ENCODE measurements at places on chromosomes 3 and 15.

DNA sequence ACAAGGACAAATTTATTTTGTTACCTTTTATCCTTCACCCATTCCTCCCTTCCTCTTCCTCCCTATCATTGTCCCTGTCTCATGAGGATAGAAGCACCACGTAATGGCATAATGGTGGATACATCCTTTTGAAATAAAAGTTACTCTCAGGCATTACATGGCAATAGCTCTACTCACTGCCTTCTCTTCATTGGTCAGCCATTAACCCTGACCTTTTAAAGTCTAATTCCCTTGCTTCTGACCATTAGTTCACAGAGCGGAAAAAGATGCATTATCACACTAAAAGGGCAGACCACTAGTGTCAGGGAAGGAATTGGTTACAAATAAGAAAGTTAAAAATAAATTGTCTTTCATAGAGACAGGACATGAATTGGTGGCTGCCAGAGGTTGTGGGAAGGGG lies 54.6 kb upstream of the EIF1B start:
- DNase-seq, result no peak

- peak; percentile 53 for DNase-seq
These were observed 2.8 kb downstream of the FURIN start for GRCh38 chr15:90871139-90871715.

- no peak for DNase-seq
These were observed 139.3 kb downstream of the SOX2 start for GRCh38 chr3:181851063-181851462.

DNA sequence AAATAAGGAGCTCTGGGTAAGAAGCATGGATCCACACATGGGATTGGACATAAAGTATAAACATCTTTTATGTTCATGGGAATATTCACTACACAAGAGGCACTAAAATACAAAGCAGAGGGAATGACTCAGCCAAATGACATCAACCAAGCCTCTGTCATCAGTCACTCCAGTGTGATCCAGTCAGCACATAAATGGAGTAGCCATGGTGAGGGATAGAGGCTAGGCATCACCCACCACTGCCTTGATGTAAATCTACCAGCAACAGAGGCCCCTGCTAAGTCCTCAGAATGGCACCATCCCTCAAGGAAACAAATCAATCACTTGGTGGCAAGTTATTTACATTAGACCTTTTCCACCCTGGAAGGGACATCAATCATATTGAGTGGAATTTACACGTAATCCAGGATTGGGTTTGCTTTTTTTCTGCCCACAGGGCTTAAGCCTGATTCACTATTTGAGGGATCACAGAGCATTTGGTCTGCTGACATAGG lies 27.2 kb downstream of the VEPH1 start:
- no peak for DNase-seq

GRCh38 chr3:189624130-189624529 lies 7.1 kb upstream of the TP63 start:
- no peak for DNase-seq

DNA sequence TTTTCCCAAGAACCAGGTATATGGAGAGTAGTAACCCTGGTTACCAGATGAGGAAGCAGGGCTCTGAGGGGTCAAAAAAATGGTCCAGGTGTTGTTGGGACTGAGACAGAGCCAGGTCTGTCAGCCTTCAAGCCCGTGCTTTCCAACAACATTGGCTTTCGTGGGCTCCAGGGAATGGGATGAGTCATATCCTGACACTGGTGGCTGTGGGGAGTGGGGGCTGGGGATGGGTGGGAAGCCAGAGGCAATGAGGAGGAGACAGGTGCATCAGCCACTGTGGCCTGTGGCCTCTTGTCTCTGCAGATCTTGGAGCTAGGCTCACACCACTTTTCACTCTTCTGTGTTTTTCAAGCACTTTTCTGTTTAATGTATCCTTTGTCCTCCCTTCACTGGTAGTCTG lies 38.2 kb downstream of the CORO2B start:
- DNase-seq, result peak; percentile 37

DNA sequence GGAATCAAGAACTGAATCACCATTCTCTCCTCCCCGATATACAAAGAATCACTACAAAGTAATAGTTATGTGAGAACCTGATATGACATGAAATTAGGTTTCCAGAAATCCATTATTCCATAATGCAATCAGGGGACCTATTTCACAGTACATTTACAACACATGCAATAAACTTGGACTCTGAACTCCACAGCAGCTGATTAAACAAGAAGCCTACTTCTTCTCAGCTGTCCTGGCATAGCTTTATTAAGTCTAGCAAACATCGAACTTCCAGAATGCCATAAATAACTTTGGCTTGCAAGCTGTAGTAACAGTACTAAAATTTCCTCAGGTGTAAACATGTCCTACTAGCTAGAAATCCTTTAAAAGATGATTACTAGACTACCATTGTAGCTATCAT lies 17.8 kb downstream of the PDCD10 start:
- no peak for DNase-seq

DNA sequence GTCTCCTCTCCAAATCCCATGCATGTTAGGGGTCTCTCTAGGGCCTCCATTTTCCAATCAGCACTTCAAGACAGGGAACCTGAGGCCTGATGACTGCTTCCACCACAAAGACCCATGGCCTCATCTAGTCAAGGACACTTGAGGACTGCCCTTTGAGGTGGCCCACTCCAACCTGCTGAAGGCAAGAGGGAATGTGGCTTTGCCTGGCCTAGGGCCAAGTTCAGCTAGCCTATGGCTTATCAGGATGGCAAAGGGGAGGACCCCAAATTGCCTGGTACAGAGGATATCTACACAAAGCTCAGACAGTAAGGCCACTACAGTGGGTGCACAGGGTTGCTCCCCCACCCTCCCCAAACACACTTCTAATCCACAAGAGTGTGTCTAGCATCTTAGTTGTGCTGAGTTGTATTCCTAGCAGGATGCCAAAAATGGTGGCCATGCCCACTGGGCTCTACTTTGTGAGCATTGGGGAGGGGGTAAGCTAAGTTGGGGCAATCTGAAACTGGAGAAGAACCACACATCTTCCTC lies 10.0 kb upstream of the GRAMD2A start:
- no peak for DNase-seq

DNA sequence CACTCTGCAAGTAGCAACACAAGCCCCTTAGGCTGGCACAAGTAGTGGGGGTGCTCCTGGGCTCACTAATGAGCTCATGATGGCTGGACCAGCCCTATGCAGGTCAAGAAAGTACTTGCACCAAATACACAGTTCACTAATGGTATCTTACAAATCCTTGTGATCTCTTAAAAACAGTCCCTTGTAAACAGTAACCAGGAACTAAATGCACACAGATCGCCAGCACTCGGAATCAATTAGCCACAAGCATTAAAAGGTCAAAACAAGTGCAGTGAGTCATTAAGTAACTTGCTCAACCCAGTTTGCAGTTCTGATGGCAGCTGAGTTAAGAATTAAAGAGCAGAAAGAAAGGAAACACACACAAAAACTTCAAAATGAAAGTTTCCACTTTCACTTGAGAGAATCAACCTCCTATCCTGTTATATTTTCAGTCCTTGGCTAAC lies 43.2 kb downstream of the ARHGEF3 start:
- DNase-seq, result peak; percentile 25

GRCh38 chr3:27326202-27326601 lies 43.0 kb downstream of the NEK10 start:
- DNase-seq, result no peak

- DNase-seq, result no peak
These were observed 31.0 kb downstream of the EPHB3 start for GRCh38 chr3:184592371-184593219.

- DNase-seq, result no peak
These were observed 8.9 kb upstream of the LRRC2 start for GRCh38 chr3:46574881-46575576.

GRCh38 chr3:30393079-30393478 lies 213.3 kb upstream of the TGFBR2 start:
- no peak for DNase-seq

- peak; percentile 78 for DNase-seq
These were observed 25.9 kb upstream of the SPRED1 start for GRCh38 chr15:38226608-38227266.

- DNase-seq, result no peak
These were observed 57.9 kb upstream of the SAMMSON start for GRCh38 chr3:69941439-69942176.

DNA sequence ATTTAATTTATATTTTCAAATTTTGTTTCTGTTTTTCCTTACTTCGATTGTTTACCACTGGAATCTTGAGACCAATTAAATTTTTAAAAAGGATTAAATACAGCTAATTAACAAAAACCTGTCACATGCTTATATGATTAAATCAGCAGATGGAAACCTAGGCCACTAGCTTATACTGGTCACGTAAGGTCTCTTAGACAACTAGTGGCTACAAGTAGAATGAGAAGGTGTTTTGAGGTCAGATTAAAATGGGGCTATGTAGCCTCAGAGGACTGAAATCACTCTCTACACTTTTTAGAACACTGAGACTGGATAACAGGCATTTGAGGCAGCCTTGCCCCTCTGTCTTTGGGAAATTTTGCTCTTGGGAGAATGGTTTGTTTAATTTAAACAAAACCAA lies 246.5 kb upstream of the ONECUT1 start:
- DNase-seq, result no peak

- DNase-seq, result no peak
These were observed 15.9 kb downstream of the IL17RB start for GRCh38 chr3:53862241-53862640.

DNA sequence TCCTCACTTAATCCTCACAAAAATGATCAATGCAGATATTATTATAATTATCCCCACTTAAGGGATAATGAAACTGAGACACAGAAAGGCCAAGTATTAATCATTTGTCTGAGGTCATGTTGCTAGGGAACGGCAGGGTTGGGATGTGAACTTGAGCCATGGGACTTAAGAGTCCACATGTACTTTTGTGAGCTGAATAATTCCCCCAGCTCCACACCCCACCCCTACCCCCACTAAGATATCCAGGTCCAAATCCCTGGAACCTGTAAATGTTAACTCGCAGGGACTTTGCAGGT lies 290.5 kb upstream of the GADL1 start:
- no peak for DNase-seq

DNA sequence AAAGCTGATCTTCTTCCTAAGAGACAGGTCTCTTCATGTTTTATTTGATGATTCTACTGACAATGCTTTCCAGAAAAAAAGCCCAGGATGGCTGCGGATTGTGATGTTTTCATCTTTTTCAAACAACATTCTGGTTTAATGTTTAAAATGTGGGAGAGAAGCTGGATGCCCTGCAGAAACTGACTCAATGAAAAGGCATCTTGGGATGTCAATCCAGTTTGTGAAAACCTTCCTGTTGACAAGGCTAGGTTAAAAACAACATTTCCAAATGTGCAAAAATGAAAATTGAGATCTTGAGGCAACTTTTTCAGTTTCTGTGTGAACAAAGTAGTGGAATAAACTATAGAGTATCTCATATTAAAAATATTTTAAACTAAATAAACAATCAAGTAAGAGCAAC lies 156.0 kb upstream of the MRPL3 start:
- DNase-seq, result no peak

GRCh38 chr3:190811775-190812480 lies 50.6 kb downstream of the GMNC start:
- peak; percentile 62 for DNase-seq

DNA sequence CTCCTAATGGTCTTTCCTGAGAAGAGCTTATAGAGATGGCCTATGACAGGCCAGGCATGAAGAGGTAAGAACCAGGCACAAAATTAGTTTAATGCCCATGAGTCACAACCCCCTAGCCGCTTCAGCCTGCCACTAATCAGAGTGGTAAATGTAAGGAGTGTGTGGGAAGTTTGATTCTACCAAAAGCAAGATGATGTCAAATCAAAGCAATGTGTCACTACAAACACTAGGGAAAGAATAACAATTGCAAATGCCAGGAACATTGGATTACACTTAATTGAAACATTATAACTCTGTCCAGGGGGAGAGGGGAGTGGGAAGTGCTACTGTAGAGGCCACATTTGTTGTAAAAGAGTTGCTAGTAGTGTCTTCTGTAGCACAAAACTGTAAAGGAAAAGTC lies 596.6 kb upstream of the AGTR1 start:
- DNase-seq, result no peak

DNA sequence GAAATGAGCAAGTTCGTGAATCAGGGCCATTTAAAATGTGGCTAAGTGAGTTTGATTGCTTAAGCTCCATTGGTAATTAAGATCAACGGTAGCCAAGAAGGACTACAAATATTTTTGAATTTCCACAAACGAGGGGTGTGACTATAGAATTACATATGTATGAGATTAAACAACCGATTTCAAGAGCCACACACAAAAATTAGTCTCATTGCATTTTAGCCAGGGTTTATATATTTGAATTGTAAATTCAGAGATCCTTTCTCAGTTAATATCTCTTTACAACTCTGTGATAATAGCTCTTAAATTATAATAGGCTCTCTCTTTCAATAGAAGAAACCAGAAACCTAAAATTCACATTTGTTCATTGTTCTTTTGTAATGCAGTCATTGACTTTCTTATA lies 325.6 kb upstream of the ICE2 start:
- no peak for DNase-seq

GRCh38 chr15:58924327-58924726 lies 9.2 kb downstream of the SLTM start:
- DNase-seq, result no peak

DNA sequence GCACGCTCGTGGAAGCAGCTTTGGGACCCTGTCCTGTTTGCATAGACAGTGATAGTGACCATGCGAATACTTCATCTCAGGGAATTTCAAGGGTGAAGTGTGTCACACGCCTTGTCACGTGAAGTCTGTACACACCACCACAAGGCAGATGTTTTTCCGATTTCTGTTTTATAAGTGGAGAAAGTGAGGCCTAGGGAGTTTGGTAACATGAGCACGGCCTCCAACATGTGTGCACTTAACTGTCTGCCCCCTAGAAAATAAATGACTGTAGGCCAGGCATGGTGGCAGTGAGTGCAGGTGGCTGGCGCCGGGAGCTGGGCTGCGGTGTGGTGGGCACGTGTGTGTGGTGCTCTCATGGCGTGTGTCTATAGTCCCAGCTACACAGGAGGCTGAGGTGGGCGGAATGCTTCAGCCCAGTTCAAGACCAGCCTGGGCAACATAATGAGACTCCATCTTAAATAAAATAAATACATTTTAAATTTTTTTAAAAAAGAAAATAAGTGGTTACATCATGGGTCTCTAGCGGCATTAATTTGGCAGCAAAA lies 42.0 kb downstream of the WHAMM start:
- no peak for DNase-seq

DNA sequence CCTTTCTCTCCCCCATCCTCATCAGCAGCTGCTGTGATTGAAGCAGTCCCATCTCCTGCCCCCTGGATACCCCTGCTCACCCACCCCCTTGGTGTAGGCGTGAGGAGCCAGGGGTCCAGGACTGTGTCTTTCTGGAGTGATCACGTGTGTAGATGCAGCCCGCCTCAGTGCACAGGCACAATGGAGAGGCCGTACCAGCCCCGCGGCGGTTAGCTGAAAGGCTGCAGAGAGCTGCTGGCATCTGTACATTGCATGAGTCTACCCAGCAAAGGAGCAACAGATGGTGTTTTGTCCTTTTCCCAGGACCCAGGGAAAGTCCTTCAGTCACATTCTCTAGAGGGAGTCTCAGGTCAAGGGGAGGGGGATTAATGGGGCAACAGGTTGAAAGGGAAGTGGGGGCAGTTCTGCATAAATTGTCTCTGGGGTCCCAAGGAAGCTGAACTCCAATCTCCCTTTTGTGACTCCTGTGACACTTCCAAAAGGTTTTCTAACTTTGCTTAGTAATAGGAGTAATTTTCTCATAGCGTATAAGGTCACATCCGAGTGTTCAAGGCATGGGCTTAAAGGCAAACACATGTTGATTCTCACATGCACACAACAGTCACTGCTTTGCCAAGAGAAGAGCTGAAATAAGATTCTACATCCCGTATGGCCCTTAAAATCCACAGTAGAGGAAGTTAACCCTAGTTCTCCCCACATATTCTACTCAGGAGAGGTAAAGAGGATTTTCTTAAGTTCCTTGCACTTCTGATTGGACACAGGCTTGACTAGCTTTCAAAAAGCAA lies 7.1 kb downstream of the CSPG5 start:
- no peak for DNase-seq
